ENCODE measurements at places on chromosomes 13 and 19. TPM values are rescaled to one million over a fixed set of nuclear protein-coding genes. Genes with fewer than 3 reads are reported as not detected.

GRCh38 chr13:31166591-31166990, 4.9 kb upstream of the HSPH1 start:
- ATAC-seq = no peak

- ATAC-seq = no peak
Observed at GRCh38 chr13:107375701-107376340, 807.9 kb upstream of the ARGLU1 start.

DNA sequence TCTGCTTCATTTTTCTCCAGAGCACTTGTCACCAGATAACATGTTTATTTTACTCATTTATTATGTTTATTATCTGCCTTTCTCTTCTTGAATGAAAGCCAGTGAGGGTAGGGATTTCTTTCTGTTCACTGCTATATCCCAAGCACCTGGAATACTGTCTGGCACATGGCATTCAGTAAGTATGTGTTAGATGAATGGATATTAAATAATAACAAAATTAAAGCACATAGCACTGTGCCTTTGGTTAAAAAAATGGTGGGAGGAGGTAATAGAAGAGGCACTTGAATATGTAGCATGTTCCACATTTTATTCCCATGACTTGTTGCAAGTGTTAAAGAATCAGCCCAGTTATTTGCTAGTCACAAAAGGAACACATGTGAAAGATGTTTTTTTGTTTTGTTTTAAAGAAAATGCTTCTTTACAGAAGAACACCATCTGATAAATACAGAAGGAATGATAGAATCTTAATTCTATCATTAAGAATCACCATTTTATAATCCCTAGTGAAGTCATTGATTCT, 151.0 kb downstream of the DLEU7 start:
- ATAC-seq = no peak

DNA sequence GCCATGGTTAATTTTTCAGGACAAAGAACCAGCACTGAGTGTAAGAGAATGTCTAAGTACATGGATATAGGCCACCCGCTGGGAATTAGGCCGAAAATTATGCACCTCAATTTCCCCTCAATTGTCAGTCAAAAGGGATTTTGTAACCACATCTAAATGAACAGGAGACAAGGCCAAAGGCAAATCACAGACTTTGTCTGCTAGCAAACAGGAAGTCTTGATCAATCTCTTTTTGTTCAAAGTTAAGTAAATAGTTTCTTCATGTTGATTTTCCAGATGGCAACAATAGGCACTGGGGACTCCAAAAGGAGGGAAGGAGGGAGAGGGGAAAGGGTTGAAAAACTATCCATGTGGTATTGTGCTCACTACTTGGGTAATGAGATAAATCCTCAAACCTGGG, 276.0 kb downstream of the COG6 start:
- no peak for ATAC-seq

GRCh38 chr19:52237771-52238400, 31.5 kb upstream of the ZNF766 start:
- ATAC-seq = peak; percentile 74

- ATAC-seq = no peak
Observed at GRCh38 chr13:55439450-55439849, 1701.3 kb upstream of the PRR20A start.

GRCh38 chr19:53612762-53613526, 18.9 kb upstream of the DPRX start:
- ATAC-seq = no peak

- ATAC-seq = no peak
Observed at GRCh38 chr13:50123515-50123861, 108.2 kb downstream of the KCNRG start.

DNA sequence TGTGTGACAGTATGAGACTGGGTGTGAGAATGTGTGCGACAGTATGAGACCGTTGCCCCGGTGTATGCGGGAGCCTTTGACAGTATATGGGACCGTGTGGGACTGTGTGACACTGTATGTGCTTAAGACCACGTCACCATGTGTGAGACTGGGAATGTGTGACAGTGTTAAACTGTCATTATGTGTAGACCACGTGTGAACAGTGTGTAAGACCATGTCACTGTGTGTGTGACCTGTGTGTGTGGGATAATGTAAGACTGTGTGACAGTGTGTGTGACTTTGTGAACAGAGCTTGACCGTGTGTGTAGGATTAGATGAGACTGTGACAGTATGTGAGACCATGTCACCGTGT, 549 bp downstream of the ZNF583 start:
- ATAC-seq = peak; percentile 15

DNA sequence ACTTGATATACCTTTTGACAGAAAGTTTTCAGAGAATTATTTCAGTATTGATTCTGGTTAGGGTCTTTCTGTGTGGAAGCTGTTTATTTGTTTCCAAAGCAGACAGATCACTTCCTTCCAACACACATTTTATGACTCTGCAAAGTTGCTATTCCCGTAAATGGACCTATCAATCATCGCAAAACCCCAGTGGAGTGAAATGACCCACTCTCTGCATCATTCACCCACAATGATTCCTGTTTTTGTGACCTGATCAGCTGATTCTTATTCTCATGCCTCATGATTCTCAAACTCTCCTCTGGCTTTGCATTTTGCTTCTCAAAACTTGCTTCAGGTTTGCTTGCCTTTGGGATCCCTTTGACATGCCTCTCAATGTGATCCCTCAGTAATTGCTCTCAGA, 453.7 kb downstream of the PCDH17 start:
- ATAC-seq = no peak

DNA sequence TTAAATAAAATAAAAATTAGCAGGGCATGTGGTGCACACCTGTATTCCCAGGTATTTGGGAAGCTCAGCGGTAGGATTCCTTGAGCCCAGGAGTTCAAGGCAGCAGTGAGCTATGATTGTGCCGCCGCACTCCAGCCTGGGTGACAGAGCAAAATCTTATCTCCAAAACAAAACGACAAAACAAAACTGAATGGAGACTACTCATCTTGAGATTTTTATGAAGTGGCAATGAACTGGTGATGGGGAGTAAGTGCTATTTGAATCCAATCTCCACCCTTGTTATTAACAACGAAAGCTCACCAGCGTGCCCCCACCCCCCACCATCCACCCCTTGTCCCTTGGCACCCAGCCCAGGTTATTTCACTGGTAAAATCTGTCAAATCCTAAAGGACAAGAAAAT, 45.2 kb upstream of the URI1 start:
- no peak for ATAC-seq

- no peak for ATAC-seq
Observed at GRCh38 chr13:110358381-110358780, 51.3 kb downstream of the COL4A2 start.

DNA sequence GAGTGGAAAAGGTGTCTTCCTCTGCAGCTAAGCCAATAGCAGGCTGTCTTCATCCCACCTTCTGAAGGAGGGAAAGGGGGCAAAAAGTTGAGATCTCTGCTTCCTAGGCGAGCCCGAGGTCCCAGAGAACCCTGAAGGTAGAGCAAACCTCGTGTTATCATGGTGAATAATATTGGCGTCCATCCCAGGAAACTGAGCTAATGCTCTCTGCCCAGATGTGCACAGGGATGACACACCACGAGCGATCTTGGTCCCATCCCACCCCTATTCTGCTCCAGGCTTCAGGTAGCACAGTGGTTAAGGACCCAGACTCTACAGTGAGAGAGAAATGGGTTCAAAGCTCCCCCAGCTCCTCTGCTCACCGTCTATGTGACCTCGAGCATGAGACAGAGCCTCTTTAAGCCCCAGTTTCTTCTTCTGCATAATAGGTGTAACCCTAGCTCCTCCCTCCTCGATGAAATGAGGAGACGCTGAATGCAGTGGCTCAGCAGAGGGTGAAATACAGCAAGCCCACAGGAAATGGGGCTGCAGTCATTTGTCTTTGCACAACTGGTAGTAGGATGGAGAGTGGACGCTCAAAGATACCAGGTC, 9.9 kb upstream of the CEACAM20 start:
- ATAC-seq = no peak

GRCh38 chr19:56309511-56310185, 5.0 kb downstream of the ZSCAN5A start:
- no peak for ATAC-seq

- ATAC-seq = no peak
Observed at GRCh38 chr19:7596211-7596937, 711 bp downstream of the CAMSAP3 start.

- ATAC-seq = peak; percentile 70
Observed at GRCh38 chr19:355134-355533, 10.5 kb upstream of the MIER2 start.

- no peak for ATAC-seq
Observed at GRCh38 chr19:2371656-2372055, 11.6 kb downstream of the TMPRSS9 start.

DNA sequence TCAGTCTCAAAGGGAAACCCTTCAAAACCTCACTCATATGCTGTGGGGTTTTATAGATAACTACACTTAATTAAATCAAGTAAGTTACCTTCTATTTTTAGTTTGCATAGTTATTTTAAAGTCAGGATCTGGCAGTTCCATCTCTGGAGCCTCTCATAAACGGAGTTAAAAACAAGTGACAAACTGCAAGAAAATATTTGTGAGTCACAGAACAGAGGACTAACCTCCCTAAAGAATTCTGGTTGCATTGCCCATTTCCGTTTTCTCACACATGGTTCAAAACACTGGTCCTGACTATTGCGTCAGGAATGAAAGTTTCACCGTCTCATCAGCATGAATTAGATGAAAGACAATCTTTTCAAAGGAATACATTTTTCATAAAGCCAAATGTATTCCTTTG, 10.6 kb downstream of the RXFP2 start:
- no peak for ATAC-seq

- no peak for ATAC-seq
Observed at GRCh38 chr13:99378985-99379733, 72.0 kb upstream of the GPR183 start.

DNA sequence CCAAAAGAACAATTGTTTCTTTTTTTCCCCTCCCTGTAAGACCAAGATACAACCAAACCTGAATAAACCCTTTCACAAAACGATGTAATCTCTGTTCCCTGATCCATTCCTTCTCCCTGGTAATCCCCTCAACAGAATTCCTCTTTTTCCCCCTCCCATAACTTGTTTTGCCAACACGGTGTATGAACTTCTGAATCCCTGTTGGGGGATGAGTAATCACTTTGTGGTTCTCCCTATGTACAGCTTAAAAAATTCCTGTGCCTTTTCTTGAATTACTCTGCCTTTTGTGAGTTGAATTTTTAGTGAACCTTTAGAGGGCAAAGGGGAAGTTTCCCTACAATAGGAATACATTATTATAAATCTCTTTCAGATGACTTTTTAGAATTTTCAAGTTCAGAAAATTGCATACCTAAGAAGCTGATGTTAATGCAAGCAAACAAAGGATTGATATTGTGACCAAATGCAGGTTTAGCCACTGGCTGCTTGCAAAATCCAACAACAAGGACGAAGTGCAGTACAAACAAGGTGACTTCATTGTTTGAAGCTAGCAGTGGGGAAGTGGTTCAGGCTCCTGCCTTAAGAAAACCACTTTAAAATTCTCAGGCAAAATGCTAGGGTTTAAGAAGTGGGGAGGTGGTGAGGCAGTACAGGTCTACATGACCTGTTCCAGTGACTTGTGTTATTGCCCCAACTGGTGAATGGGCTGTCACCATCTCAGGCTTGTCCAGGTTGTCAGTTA, 15.0 kb upstream of the EPSTI1 start:
- no peak for ATAC-seq

- ATAC-seq = no peak
Observed at GRCh38 chr19:16477311-16477710, 5.5 kb upstream of the EPS15L1 start.

DNA sequence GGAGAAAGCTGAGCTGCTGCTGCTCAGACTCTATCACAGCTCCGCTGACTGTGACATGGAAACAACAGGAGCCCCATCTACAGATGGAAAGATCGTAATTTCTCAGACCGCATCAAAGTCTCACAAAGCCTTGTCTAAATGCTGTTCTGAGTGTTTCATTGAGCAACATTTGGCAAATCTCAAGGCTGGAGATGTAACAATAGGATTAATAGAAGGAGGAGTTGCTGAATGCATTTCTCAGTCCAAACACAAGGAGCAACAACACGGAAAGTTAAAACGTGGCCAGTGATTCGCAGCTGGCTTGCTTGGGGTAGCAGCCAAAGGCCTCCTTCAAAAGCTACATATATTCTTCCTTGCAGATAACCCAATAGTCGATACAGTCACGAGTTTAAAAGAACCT, 55.7 kb downstream of the MRPL57 start:
- ATAC-seq = no peak

DNA sequence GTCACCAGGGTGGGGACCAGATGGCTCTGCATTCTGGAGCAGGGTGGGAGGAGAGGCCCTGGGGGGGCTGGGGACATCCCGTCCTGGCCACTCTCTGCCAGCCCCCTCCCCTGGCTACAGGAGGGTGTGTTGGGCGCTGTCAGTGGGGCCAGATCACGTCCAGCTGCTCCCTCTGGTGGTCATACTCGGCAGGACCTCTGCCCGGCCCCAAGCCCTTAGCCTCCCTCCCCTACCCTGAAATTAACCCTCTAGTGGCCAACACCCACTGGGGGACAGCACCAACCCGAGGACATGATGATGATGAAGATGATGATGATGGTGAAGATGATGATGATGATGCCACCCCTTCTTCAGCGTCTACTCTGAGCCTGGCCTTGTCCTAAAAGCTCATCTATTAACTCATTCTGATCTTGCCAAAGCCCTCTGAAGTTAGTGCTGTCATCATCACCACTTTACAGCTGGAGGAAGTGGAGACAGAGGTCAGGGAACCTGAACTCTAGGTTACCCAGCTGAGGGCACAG, 590 bp upstream of the LGI4 start:
- ATAC-seq = peak; percentile 42

GRCh38 chr13:68616600-68617222, 1386.6 kb upstream of the PCDH9 start:
- no peak for ATAC-seq

DNA sequence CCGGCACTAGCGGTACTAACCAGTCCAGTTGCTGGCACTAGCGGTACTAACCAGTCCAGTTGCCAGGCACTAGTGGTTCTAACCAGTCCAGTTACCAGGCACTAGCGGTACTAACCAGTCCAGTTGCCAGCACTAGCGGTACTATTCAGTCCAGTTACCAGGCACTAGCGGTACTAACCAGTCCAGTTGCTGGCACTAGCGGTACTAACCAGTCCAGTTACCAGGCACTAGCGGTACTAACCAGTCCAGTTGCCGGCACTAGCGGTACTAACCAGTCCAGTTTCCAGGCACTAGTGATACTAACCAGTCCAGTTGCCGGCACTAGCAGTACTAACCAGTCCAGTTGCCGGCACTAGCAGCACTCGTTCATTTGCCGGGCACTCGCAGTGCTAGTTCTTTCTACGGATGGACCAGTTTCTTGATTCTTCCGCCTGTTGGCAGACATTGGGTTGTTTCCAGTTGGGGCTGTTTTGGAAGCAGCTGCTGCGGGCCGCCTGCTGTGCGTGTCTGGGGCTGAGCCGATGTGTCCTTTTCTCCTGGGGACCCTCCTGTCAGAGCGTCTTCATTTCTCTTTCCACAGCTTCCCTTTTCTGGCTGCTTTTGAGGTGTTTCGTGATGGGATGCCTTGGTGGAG, 123.4 kb upstream of the MCF2L start:
- no peak for ATAC-seq

MAMSTR gene
- 4.0 TPM for total RNA-seq

SULT2A1 gene
- not detected for total RNA-seq

CD22 gene
- total RNA-seq = not detected

TMEM238 gene
- total RNA-seq = 0.27 TPM

GFY gene
- total RNA-seq = 1.1 TPM

TEX26 gene
- not detected for total RNA-seq

ZNF134 gene
- 18.9 TPM for total RNA-seq

MISP3 gene
- 2.7 TPM for total RNA-seq

DLL3 gene
- total RNA-seq = 8.6 TPM

FPR1 gene
- total RNA-seq = not detected

NUFIP1 gene
- 6.1 TPM for total RNA-seq

C5AR2 gene
- total RNA-seq = 0.06 TPM

ZNF677 gene
- 13.4 TPM for total RNA-seq

KIR3DL2 gene
- 0.13 TPM for total RNA-seq

TGFBR3L gene
- total RNA-seq = 0.49 TPM
